T-helper 17 cell (primary cell): ENCODE measurements at places on chromosomes 6 and 20.

- no peak for DNase-seq
Measured at GRCh38 chr6:108988296-108988695, 106.3 kb downstream of the SESN1 start.

DNA sequence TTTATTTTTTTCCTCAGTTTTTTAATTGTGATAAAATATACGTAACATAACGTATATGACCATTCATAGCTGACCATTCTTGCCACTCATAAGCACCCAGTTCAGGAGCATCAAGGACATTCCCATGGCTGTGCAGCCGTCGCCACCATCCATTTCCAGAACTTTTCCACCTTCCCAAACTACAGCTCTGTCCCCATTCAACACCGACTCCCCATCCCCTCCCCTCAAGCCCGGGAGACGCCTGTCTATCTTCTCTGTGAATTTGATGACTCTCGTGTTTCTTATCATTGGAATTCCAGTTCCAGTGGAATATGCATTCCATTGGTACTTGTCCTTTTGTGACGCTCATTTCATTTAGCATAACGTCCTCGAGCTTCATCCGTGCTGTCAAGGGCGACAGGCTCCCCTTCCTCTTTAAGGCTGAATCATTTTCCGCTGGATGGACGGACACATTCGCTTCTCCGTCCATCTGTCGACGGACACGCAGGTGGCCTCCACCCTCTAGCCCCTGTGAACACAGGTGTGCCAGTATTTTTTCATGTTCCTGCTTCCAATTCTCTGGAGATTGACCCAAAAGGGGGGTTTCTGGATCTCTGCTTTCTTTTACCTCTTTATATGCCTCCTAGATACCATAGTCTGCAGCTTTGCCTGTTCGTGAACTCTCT lies 88.1 kb downstream of the YTHDF1 start:
- no peak for DNase-seq

DNA sequence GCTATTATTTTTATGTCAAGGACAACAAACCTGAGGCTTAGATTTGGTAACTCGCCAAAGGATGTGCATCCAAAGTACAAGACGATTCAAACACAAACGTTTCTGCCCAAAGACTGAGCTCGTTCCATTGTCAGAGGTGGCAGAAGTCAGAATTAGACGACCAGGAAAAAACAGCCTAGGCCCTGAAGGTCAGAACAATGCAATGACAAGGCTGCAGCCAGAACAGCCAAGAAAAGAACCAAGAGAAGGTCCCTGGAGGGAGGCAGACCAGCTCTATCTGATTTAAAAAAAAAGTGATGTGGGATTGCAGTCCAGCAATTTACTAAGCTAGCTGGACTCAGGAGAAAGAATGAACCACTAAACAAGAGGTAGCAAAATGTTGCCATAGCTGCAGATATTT lies 54.2 kb downstream of the NCOA7 start:
- no peak for DNase-seq

- no peak for DNase-seq
Measured at GRCh38 chr20:6663104-6663503, 104.4 kb upstream of the BMP2 start.

- no peak for DNase-seq
Measured at GRCh38 chr6:12014027-12014872, 2.1 kb downstream of the HIVEP1 start.

DNA sequence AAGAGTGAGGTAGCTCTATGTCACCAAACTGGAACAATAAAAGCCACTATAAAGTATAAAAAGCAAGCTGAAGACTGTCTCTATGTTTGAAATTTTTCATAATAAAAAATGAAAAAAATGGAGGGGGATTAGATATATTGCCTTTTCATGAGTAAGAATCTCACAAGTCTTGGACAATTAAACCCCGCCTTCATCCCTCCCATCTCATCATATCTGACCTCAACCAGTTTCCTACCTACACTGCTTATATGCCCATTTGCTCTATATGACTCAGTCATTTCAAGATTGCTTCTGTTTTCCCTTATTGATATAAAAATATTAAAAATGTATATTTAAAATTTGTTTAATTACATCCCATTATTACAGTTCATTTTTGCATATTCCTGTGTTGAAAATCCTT lies 2.9 kb upstream of the TRIM39 start:
- no peak for DNase-seq

DNA sequence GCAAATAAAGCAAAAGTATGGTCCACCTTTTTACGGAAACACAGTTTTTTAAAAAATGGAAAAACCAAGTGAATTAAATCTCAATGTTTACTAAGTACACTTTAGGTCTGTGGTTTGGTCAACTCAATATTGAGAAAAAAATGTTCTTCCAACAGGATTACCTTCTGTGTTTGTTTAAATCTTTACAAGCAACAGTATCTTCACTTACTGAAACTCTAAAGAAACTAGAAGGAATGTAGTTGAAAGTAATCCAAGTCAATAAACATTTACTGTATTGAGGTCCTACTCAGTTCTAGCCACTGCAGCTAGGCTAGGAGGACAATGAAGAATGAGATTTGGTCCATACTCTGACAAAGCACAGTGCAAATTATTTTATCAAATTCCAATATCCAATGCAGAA lies 80.1 kb downstream of the ASCC3 start:
- DNase-seq, result no peak

GRCh38 chr20:61082720-61083119 lies 169.3 kb upstream of the CDH4 start:
- no peak for DNase-seq

DNA sequence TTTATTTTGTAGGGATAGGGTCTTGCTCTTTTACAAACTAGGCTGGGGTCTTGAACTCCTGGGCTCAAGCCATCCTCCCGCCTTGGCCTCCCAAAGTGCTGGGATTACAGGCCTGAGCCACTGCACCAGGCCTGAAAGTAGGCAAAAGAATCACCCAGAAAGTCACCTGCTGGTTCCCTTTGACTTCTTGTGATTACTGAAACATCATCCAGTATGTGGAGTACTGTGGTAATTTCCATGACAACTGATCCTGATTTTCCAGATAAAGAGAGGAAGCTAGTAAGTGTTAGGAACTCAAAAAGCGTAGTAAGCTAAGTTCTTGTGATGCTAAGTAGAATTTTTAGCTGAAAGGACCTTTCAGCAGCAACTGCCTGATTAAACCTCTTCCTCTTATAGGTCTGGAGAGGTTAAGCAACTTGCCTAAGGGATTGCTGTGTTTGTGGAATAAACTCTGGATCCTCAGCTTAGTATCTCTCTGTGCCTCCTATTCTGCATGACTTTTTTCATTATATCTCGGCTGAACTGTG lies 16.8 kb downstream of the RALY start:
- no peak for DNase-seq

GRCh38 chr6:5124526-5124925 lies 39.4 kb downstream of the PPP1R3G start:
- no peak for DNase-seq

DNA sequence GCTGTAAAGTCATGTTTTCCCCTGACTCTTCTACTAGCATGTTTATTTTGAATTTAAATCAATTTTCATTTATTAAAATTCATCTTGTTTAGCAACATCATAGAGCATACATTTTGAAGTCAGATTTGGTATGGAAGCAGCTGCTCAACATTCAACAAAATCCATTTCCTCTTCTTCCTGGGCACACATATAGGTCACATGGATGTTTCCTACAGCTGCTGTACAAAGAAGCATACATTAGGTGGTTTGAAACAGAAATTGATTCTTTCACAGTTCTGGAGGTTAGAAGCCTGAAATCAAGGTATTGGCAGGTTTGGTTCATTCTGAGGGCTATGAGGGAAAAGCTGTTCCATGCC lies 495.2 kb downstream of the RFPL4B start:
- no peak for DNase-seq

DNA sequence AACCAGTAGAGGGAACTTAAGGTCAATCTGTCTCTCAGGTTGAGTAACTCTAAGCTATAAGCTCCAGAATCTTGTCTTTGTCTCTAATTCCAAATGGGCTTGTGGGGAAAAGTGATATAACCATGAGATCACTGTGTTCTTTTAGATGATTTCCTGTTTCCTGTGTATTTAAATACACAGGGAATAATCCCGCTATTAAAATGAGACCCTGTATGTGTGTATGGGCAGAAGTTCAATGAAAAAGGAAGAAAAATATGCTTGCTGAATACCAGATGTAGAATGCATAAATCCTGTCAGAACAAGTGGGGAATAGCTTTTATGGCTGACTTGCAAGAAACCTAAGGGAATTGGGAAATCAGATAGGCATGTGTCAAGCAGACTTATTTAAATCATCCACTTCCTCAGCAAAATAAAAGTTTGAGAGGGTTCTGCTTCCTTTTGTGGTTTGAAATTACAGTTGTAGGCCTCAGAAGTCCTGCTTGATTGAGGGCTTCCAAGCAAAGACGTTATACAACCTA lies 164.7 kb upstream of the PDE7B start:
- no peak for DNase-seq

- DNase-seq, result no peak
Measured at GRCh38 chr20:10863337-10864060, 189.7 kb upstream of the JAG1 start.

- DNase-seq, result no peak
Measured at GRCh38 chr6:157715728-157716164, 107.3 kb upstream of the SNX9 start.

DNA sequence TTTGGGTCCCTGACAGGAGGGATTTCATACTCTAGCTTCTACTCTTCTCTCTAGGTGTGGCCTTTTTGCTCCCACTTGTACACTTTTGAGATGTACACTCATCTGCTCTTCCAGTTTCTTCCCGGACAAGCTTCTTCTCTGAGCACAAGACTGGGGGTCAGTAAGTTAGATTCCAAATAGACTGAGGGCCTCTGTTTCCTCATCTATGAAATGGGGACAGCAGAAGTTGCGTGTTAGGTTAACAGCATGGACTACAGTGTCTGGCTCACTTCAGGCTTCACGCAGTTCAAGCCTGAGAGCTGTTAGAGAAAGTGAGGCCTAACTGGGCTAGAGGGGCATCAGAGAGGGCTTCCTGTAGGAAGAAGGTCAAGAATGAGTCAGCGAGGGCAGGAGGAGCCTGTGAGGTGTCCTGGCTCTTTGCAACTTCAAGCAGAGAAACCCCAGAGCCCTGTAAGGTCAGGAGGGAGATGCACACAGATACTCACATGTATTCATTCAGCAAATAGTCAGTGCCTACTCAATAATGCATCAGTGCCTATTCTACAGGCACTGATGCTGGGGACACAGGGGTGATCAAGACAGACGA lies 20.6 kb downstream of the XKR7 start:
- DNase-seq, result no peak

DNA sequence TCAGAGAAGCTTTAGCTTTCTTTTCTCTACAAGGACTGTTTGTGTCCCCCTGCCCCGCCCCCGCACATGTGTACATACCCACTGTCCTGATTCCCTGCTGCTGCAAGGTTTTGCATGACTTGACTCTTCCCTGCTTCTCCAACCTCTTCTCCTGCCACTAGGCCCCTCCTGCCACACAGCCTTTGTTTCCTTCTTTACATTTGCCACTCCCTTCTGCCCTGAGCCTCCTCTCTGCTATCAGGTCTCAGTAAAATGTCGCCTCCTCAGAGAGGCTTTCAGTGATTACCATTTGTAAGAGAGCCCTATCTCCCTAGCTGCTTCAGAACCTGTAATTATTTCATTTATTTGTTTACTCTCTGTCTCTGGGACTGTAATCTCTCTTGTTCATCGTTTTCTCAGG lies 56.4 kb upstream of the VSTM2L start:
- DNase-seq, result no peak

DNA sequence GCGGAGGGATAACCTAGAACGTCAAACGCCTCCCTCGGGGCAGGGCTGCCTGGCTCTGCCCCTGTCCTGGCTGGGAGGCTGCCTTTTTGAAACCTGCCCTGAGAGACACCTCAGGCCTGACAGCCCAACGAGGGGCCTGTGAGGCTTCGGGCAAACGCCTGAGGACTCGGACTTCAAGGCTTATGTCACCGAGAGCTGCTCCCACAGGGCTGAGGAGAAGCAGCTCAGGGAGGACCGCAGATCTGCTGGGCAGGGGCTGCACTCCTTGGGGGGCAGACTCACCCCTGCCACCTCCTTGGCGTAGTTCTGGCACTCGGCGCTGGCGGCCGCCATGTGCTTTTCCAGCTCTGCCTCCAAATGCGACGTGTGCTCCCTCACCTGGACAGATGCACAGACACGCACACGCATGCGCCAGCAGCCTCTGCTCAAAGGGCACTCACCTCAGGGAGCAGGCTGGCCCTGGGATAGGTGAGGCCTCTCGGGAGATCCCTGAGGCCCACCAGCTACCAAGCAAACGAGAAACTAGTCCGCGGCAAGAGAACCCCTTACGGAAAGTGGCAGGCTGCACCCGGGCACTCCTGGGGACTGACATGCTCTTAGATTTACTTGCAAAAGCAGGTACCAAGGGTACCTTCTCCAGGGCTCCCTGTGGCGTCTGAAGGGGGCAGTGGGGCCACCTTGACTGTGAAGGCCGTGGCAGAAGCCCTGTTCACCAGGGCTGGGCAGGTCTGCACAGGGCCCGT lies 49.6 kb downstream of the DSTN start:
- DNase-seq, result peak; percentile 4

DNA sequence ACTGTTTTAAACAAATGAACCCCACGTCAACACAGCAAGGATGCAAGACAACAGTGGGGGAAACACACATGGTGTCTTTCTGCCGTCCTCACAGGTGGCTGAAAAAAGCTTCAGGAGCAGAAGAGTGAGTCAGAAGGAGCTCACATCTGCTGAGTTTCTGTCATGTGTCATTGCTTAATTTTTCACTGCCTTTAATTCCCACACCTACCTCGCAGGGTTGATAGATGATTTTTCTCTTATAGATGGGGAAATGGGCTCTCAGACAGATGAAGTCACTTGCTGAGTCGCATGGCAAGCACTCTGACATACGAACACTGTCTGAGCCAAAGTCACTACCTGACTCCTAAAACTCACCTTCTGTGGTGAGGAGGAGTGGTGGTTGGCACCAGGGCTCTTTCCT lies 28.3 kb upstream of the CARMIL1 start:
- DNase-seq, result no peak
